ENCODE measurements at places on chromosomes 1 and 21.
A peak's percentile ranks its signal among the peaks of the same experiment; 100 is the strongest.

DNA sequence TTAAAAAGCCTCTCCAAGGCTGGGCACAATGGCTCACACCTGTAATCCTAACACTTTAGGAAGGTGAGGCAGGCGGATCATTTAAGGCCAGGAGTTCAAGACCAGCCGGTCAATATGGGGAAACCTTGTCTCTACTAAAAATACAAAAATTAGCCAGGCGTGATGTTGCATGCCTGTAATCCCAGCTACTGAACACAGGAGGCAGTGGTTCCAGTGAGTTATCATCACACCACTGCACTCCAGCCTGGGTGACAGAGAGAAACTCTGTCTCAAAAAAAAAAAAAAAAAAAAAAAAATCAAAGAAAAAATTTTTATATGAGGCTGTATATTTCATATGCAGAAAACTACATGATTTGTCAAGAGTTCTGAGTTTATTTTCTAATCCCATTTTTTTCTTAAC is 1107.1 kb upstream of the TMPRSS15 start:
- no peak for DNase-seq

- no peak for DNase-seq
These were observed 599.6 kb downstream of the PTPRU start for GRCh38 chr1:29835874-29836273.

DNA sequence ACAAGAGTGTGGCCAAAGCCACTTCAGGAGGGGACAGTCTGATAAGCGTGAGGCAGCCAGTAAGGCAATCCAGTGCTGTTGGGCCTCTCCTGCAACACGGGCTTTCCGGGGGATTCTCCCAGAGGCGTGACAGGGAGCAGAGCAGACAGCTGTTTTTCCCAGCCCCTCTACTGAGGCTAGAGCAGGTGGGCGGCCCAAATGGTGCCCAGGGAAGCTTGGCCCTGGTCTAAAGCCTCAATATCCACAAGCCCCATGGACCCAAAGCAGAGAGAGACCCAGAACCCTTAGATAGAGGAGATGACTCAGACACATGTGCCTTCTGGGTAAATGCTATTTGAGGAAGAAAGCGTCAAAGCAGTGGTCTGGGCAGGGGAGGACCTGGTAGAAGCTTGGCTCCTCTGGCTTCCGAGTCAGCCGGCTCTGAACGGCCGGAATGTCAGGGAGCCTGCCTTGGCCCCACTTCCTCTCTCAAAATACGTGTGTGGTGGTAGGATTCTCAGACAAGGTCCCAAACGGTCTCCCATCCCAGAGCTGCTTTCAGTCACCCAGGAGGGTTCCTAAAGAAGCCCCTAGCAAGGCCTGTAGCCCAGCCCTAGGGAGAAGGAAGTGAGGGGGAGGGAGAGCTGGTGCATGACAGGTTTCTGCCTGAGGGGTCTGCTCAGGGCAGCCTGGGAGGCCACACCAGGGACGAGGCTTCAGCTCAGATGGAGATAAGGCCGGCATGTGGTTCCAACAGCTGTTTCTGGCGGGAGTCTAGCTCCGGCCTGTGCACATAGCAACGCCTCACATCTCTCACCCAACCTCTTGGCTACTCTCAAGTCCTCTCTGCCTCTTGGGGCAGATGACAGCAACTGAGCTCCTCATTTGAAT is 28.8 kb downstream of the PIK3C2B start:
- no peak for DNase-seq

DNA sequence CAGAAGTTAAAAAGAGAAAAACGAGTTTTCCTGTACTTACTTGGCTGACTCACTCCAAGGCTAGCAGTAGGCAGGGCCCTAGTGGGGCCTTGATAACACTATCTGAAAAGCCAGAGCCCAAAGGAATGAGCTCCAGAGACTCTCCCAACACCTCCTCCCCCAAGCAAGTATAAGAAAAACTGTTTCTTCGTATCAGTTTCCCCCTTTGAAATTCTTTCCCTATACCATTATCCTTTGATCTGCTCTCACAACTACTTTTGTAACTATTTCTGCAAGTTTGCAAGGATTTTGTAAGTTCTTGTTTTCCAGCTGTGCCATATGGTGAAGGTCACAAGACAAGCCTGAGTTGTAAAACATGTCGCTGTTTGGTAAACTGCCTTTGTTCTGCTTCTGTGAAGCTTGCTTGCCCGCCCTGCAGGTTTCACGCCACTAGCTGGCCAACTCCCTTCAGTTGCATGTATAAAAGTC is 36.5 kb upstream of the KCNJ15 start:
- DNase-seq: peak; percentile 35

GRCh38 chr1:153749408-153750005 is 21.7 kb downstream of the INTS3 start:
- peak; percentile 84 for DNase-seq

- DNase-seq: no peak
These were observed 129.0 kb downstream of the DMRTB1 start for GRCh38 chr1:53588053-53588779.

DNA sequence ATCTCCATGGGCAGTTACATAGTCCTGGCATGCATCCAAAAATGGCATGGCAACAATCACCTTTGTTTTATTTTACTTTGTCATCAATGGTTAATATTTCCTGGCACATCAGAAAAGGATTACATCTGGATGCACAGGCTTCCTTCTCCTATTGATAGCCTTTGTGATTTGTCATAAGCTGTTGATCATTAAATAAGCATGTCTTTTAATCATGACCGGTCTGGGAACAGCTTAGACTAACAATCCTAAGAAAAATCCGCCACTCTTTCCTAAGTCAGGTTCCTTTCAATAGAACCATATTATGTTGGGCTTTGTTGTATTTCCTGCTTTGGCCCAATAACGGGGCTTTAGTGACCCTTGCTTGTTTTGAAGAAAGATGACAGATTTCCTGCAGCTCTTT is 330.6 kb downstream of the DUSP10 start:
- DNase-seq: no peak

DNA sequence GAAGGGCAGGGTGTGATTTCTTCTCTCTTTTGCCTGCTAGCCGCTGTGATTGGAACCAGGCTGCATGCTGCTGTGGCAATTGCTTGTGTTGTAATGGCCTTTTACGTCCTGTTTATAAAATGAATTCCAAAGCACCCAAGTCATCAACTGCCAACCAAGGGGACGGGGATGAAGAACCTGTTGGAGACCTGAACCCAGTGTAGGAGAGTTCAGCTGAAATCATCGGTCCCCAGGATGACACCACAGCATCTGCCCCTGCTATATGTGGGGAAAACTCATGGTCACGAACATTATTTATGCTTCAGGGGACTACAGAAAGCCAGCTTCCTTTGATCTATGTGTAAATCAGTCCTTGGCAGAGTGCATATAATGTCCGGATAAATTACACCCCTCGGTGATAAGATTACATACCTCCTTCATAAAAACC is 3.8 kb downstream of the TMEM167B start:
- no peak for DNase-seq

- no peak for DNase-seq
These were observed 29.6 kb downstream of the SLC37A1 start for GRCh38 chr21:42543106-42543847.

DNA sequence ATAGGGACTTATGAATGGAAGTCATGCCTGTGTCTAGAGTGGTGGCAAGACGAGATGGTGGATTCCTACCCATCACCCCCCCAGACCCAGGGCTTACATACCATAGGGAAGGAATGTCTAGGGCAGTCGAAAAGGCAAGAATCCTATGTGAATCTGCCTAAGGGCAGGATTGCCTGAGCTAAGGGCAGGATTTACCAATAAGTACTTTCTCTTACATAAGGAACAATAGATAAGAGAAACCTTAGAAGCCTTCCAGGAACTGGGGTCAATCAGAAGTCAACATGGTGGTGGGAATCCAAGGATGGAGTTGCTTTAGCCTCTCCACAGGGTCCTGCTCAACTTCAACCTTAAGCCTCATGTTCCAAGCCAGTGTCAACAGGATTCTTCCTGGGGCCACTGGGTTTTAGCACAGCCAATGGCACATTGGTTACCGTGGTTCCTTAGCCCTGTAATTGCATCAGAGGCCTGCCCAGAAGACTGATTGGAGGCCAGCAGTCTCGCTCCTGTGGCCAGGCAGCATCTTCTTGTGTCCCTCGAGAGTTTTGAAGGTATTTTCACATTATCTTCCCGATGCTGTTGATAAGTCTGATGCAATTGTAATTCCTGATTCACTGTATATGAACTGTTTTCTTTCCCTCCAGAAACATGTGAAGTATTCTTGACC is 20.7 kb downstream of the BACE2 start:
- no peak for DNase-seq

GRCh38 chr1:48196237-48196636 is 26.3 kb upstream of the SLC5A9 start:
- no peak for DNase-seq

GRCh38 chr21:41283211-41283818 is 33.3 kb upstream of the FAM3B start:
- DNase-seq: peak; percentile 22

- DNase-seq: no peak
These were observed 143.1 kb downstream of the TGFBR3 start for GRCh38 chr1:91742848-91743292.

GRCh38 chr1:174841747-174842146 is 158.0 kb upstream of the CACYBP start:
- DNase-seq: no peak

GRCh38 chr1:154616659-154617345 is 8.8 kb upstream of the ADAR start:
- no peak for DNase-seq

GRCh38 chr21:37257967-37258877 is 8.9 kb downstream of the VPS26C start:
- peak; percentile 77 for DNase-seq

DNA sequence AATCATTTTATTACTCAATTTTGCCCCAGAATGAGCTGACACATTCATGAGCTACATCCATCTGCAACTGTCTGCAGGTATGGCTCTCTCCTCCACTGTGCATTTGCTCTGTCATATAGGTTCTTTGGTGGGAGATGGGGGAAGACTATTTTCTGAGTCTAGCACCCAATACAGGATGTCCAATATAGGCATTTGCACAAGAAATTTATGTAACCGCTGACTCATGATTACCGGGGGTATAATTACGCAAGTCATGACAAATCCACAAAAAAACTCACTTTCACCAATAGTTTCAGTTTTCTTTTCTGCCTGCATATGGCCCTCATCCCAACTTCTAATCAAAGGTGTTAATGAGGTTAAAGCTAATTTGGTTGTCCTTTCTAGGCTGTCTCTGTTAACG is 17.5 kb upstream of the VSIG8 start:
- peak; percentile 62 for DNase-seq

DNA sequence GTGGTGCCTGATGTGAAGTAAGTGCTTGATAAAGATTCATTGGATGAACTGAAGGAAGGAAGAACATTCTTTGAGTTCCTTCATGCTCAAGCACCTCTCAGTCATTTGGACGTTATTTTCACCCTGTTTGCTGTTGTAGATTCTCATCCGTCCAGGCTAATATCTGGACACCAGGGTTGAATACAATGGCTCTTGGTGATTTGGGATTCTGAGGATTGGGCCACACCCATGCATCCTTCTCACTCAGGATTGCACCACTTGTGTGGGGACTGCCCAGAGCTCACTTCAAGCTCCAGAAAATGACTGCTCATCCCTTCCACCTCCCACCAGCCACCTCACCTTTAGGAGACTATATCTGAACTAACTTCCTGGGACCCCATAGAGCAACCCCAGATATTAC is 117.1 kb upstream of the IPO9 start:
- no peak for DNase-seq

DNA sequence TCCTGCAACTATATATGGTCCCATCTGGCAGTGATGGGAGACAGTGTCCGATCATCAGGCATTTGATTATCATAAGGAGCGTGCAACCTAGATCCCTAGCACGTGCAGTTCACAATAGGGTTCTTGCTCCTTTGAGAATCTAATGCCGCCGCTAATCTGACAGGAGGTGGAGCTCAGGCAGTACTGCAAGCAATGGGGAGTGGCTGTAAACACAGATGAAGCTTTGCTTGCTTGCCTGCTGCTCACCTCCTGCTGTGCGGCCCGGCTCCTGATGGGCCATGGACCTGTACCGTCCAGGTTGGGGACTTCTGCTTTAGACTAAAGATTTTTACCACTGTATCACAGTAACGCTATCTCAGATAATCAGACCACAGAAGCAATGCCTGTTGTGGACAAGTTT is 63.8 kb downstream of the TGFB2 start:
- DNase-seq: no peak

GRCh38 chr1:109993885-109994284 is 9.3 kb downstream of the AHCYL1 start:
- DNase-seq: peak; percentile 37

DNA sequence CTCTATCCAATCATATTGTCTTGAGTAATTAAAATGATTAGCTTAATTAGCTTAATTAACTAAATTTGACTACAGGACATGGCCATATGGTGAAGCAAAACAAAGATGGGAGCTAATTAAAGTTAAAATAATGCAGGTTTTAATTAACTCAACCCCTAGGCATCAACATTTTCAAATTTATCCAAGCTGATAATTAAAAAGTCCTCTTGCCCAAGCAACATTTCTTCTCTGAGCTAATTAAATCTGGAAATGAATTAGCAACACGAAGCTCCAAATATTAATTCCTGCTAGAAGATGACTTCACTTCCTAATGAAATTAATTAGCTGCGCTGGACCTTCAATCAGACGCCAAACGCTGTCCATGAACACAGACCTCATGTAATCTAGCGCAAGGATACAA is 27.9 kb downstream of the LMO4 start:
- no peak for DNase-seq

DNA sequence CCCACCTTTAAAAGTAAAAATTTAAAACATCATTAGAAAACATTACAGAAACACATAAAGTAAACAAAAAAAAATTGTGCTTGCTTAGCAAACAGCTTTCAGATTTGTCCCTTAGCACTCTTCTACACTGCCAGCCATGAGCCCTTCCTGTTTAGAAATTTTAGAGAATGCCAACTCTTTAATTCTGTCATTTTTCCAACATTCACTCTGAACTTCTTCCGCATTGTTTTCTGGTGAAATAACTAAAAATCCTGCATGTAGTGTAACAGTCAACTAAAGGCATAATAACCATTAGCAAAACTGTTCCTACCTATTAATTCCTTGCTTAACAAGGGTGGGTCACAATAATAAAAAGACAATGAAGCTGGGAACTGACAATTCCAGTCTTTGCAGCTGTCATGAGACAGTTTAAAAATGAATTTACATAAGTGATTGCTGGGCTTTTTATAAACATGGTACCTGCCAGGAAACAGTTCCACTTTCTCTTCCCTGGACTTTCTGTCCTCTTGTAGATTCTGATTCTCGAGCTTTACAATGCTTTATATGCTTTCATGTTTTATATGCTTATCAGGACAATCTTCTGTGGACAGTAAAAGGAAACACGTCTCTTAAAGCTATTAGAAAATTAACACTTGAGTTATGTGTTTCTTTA is 19.0 kb downstream of the GNG12 start:
- DNase-seq: no peak

GRCh38 chr21:36966821-36967768 is 626 bp upstream of the HLCS start:
- DNase-seq: no peak

DNA sequence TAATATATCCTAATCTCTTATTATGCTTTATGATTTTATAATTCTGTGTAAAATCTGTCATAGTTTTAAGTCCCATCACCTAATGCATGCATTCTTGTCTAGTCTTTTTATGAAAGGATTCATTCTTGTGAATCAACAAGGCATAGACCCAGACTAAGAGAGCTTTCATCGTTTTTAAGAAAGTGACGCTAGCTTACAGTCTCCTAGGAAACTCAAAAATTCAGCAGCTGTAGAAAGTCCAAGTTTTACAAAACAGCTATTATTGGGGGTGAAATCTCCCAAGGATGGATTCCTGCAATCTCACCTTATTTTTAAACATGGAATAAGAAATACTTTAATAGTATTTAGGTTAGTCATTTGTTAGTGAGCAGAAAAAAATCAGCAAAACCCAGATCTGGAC is 104.7 kb downstream of the NCAM2 start:
- DNase-seq: no peak

GRCh38 chr1:102640312-102640711 is 468.0 kb downstream of the COL11A1 start:
- no peak for DNase-seq
